ENCODE measurements at places on chromosomes 2 and 18.

- DNase-seq, result no peak
Measured at GRCh38 chr2:219664944-219665343, 37.5 kb downstream of the SLC4A3 start.

GRCh38 chr2:133748007-133748700, 179.9 kb upstream of the NCKAP5 start:
- no peak for DNase-seq

GRCh38 chr18:13548966-13549879, 177.1 kb downstream of the FAM210A start:
- DNase-seq, result no peak

DNA sequence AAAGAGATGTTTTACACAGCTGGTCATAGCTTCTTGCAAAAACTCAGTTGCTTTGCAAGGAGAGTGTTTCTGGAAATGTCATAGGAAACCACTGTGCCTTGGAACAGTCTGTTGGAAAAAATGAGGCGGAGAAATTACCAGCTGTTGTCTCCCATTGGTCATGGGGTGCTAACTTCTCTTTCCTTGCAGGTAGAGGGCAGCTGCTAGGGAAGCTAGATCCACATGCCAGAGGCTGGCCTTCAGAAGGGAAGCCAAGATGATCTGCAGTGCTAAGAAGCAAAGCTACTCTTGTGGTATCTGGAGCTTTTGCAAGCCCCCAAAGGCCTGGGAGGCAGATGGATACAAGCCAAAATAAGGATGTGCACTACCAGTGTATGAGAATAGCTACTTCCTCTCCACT, 34.8 kb upstream of the LAMA1 start:
- DNase-seq, result no peak

DNA sequence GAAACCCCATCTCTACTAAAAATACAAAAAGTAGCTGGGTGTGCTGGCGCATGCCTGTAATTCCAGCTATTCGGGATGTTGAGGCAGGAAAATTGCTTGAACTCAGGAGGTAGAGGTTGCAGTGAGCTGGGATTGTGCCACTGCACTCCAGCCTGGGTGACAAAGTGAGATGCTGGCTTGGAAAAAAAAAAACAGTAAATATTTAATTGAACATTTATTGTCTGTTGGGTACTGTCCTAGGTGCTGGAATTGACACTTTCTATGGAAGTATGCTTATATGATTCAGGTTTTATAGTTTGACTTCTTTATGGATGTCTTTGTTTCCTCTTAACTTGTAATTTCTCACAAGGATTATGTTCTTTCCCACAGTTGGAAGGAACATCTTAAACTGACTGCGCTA, 633.1 kb upstream of the SETBP1 start:
- no peak for DNase-seq

GRCh38 chr2:83615511-83615910, 843.6 kb downstream of the SUCLG1 start:
- no peak for DNase-seq

- no peak for DNase-seq
Measured at GRCh38 chr18:77866351-77866750, 616.7 kb downstream of the GALR1 start.

DNA sequence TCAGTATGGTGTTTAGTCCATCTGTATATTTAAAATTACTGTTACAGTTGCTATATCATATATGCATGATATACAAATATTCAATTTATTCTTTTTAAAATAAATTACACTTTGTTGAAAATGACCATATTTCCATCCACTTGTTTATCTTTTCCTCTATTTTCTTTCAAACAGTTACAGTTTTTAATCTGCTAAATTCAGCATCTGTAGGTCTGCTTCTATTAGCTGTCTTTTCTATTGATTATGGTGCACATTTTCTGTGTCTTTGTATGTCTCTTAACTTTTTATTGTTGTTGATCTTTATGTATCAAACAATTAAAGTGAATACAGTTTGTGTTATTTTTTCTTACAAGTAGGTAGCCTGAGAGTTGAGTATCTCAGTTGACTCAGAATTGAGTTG, 28.1 kb downstream of the IL18R1 start:
- no peak for DNase-seq

GRCh38 chr2:225379856-225380255, 19.7 kb upstream of the NYAP2 start:
- no peak for DNase-seq

Data from NCI-H510A (cell line).